Activated B cell treated with CpG ODN at 0.5 μM for 24 hours (primary cell): ENCODE measurements at places on chromosomes 16 and 17. TPM values are rescaled to one million over a fixed set of nuclear protein-coding genes. Genes with fewer than 3 reads are reported as not detected.
A peak's percentile ranks its signal among the peaks of the same experiment; 100 is the strongest.

Gene DYNLL2
- total RNA-seq, result 19.5 and 19.6 TPM in 2 replicates

Gene PYDC1
- 0.27 TPM in 1 of 2 replicates, not detected in the other for total RNA-seq

Gene STH
- total RNA-seq, result not detected in 2 replicates

Gene TNRC6C
- total RNA-seq, result 14.4 and 24.6 TPM in 2 replicates

Gene NPIPB8
- 0.11 TPM in 1 of 2 replicates, not detected in the other for total RNA-seq

Gene PRR11
- 2.4 and 4.8 TPM in 2 replicates for total RNA-seq

Gene CCL11
- total RNA-seq, result not detected in 2 replicates

Gene CASKIN2
- total RNA-seq, result 1.2 and 1.4 TPM in 2 replicates

Gene HSPB9
- total RNA-seq, result not detected in 2 replicates

- no peak for DNase-seq
These were observed 2.3 kb downstream of the EVI2B start for GRCh38 chr17:31311526-31311925.

DNA sequence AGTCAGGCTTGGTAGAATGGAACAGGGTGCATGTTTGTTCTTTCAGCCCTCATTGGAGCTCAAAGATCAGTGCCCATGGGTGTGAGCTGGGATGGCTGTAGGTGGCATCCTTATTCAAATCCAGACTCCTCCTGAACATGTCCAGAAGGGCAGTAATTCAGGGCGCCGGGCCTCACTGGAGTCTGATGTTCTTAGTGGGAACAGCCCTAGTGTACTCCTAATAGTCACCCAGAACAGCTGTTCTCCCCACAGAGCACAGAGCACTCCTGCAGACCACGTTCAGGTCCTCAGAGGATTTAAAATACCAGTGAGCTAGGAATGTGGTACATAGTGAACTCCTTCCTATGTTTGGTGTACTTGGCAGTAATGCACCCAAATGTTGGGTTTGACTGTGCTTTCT is 96.2 kb downstream of the BANP start:
- no peak for DNase-seq

- peak; percentile 76 for DNase-seq
These were observed 4.5 kb downstream of the CCR7 start for GRCh38 chr17:40560592-40561293.

- no peak for DNase-seq
These were observed 126.7 kb upstream of the FOXF1 start for GRCh38 chr16:86383488-86384262.

- DNase-seq, result no peak
These were observed 669 bp upstream of the DCTPP1 start for GRCh38 chr16:30430428-30430970.

DNA sequence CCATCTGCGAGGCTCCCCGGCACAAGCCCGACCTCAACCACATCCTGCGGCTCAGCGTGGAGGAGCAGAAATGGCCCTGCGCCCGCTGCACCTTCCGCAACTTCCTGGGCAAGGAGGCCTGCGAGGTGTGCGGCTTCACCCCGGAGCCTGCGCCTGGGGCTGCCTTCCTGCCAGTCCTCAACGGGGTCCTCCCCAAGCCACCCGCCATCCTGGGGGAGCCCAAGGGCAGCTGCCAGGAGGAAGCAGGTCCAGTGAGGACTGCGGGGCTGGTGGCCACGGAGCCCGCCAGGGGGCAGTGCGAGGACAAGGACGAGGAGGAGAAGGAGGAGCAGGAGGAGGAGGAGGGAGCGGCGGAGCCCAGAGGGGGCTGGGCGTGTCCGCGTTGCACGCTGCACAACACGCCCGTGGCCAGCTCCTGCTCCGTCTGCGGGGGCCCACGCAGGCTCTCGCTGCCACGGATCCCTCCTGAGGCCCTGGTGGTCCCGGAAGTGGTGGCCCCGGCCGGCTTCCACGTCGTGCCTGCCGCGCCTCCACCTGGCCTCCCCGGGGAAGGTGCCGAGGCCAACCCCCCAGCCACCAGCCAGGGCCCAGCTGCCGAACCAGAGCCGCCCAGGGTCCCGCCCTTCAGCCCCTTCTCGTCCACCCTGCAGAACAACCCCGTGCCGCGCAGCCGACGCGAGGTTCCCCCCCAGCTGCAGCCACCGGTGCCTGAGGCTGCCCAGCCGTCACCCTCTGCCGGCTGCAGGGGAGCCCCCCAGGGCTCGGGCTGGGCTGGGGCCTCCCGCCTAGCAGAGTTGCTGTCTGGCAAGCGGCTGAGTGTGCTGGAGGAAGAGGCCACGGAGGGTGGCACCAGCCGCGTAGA is 13.1 kb upstream of the PRR35 start:
- no peak for DNase-seq

DNA sequence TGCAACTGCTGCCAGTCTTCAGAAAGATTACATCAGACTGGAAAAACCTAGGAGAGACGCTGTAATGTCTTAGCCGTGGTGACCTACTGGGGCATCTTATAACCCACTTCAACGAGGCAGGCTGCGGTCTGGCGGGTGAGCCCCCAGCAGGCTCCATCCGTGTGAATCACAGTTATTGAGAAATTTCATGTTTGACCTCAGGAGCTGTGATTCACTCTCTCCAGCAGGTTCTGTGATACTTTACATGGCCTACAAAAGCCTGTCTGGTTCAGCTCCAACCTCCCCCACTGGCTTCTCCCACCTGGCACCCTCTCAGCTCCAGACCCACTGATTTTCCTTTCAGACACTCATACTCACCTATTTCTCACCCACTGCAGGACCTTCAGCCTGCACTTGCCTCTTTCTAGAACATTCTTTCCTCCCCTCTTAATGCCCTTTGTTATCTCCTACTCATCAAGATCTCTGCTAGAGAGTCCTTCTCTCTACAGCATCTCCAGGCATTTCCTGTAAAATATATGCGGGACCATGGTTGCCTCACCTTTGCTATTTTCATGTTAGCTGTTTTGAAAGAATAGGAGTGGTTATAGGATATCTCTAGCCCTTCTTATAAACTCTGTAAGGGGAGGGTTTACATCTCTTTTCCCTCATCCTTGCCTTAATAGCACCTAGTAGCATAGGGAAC is 227.9 kb downstream of the MAF start:
- no peak for DNase-seq

DNA sequence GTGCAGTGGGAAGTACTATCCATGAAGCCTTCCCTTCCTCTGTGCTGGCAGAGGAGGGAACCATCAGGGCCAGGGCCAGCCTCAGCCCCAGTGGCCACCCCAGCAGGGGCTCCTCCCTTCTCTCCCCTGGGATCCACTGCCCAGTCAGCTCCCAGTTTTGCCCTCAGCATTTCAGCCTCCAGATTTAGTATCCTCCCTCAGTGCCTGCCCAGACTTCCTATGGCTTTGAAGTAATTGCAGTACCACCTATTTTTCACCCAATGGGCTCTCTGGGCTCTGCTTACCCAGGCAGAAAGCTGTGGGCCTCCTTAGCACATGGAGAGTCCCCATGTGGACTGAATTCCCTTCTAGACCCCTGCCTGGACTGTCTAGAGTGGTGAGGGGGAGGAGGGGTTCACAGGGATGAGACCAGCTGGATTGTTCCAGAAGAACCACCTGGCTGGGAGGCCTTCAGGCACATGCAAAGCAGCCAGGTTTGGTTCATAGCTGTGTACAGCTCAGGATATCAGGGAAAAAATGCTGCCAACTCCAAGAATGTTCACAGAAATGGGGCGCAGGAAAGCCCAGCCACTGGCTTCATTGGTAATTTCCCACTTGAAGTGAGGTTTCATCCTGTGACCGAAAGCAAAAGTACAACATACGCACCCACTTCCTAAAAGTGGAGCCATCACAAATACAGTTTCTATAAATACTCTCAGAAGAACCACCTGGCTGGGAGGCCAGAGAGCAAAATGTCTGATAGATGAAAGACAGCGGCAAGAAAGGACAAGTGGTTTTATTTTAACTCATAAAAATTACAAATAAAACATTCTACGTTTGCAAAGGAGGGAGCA is 15.2 kb upstream of the HERPUD1 start:
- DNase-seq, result peak; percentile 43

DNA sequence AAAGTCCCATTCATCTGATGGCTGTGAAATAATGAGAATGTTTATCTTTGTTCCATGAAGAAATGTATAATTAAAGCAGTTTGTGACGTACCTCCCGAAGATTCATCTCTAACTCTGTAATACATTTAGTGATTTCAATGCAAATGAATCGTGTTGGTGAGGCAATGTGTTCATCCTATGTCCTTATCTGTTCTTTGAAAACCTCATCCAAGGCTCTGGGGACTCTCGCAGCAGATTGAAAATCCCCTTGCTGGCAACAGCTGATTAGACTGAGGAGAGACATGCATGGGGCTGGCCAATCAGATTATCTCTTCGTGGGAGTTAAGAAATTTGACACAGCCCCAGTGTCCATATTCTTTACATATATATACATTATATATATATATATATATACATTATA is 1095.4 kb upstream of the EEF2KMT start:
- no peak for DNase-seq
